ENCODE measurements at places on chromosomes 2 and 18.

DNA sequence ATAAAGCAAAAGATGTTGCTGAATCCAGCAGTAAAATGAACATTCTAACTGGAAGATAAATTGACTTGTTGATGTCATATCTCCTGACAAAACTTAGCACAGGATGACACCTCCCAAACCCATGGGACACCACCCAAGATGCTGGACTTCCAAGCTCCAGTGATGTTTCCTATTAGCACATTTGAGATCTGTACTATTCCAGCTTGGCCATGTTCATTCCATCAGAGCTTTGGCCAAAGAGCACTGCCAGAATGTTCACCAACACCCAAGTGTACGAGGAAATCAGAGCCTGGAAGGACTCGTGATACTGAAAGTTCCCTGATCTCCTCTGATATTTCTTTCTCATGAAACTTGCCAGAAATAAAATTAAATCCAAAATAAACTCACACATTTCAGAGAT is 44.7 kb downstream of the PID1 start:
- no peak for DNase-seq

DNA sequence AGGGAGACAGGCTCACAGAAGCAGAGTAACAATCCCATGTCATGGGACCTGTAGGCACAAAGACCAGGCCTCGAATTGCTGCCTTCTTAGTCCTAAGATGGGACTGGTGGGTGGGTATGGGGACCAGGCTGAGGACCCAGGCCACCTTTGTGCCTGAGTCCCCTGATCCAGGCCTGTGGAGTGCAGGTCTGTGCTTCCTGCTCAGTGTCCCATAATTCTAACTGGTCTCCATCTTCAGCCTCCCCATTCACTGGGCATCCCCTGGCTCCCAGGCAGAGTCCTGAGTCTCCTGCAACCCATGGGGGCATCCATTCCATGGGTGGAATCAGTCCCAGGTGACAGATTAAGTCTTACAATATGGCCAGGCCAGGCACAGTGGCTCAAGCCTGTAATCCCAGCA is 83.9 kb downstream of the SMAD7 start:
- no peak for DNase-seq

GRCh38 chr18:39455285-39455684 is 1889.7 kb upstream of the CELF4 start:
- DNase-seq, result no peak

DNA sequence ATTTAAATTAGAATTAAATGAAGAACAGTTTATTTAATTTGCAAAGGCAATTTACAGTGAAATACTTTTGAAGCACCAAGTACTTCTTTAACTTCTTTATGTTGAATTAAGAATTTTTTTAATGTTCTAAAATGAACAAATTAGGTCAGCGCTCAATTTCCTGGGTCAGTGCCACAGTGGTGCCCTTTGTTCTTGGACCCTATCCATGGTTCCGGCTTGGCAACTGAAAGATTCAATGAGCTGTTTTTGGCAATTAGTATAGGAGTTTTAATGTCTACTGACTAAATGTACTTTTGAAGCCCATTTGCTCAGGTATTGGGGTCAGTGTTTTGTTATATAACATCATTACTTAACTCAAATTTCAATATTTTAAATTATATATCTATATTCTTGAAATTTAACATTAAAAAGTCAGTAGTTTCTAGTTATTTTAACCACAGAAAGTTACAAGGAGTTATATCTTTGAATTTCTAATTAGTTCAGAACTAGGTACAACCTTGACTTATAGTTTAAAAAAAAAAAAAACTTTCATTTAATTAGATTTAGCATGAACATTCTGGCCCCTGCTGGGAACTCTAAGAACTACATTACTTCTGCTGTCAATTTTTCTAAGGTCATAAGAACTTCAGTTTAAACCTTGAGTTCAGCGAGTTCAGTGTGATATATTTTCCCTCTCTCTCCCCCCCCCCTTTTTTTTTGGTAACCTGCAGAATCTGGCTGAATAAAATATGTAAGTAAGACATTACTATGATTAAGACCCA is 7.6 kb upstream of the MSTN start:
- DNase-seq, result no peak

DNA sequence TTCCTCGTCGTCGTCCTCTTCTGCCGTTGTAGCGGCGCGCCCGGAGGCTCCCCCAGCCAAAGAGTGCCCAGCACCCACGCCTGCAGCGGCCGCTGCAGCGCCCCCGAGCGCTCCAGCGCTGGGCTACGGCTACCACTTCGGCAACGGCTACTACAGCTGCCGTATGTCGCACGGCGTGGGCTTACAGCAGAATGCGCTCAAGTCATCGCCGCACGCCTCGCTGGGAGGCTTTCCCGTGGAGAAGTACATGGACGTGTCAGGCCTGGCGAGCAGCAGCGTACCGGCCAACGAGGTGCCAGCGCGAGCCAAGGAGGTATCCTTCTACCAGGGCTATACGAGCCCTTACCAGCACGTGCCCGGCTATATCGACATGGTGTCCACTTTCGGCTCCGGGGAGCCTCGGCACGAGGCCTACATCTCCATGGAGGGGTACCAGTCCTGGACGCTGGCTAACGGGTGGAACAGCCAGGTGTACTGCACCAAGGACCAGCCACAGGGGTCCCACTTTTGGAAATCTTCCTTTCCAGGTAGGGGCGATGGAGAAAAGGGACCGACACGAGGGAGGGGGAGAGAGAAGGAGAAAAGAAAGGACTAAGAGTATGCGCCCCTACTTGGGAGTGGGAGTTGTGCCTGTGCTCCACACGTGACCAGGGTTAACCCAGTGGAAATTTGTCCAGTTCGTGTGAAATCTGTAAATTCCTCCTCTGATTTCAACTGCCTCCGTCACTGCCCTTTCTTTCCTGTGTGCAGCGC is 800 bp downstream of the HOXD13 start:
- DNase-seq, result no peak

DNA sequence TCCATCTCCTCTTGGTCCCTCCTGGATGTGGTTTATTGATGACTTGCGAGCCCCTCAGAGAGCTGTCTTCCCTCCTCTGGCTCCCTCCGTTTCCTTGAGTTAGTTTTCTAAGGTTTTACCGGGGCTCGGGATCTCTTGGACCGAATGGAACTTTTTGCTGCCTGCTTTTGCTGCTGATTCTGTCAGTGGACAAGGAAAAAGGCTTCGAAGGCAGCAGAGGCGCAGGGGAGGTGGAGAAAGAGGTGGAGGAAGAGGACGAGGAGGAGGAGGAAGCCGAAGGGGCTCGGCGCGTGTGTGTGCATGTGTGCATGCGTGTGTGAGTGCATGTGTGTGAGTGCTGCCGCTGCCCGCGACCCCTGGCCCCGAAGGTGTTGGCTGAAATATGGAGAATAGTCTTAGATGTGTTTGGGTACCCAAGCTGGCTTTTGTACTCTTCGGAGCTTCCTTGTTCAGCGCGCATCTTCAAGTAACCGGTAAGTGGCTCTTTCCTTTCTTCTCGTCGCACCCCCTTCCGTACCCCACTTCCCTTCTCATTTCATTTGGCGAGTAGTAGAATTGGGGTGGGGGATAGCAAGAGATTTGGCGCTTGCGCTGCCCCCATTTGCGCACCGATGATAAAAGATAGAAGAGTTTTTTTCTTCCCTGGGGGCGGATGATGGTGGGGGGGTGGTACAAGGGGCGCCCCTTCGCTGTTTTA is 557 bp downstream of the DCC start:
- DNase-seq, result no peak

GRCh38 chr2:203453858-203454451 is 81.1 kb downstream of the RAPH1 start:
- no peak for DNase-seq

Data from right kidney (tissue), 9 donors.